Stimulated activated effector memory CD8-positive, alpha-beta T cell treated with anti-CD3 and anti-CD28 coated beads, Interleukin-12 subunit alpha, Interleukin-12 subunit beta, amount 100 ng/mL, for 72 hours (primary cell): ENCODE measurements at places on chromosomes 12 and 14.

DNA sequence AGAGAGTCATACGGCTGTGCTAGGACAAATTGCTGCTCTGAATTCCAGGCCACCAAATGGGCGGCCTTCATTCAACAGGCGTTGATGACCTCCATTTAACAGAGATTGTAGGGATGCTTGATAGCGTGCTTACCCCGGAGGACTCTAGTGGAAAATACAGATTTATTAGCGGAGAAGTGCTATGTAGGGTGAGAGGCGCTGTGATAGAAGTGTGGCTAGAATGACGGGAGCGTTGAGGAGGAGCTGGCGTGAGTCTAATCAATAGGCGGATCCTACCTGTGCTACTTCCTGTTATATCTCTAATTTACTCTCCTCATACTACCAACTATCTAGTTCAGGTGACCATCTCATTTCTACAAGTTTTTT lies 668 bp downstream of the MRPS35 start:
- DNase-seq = no peak

DNA sequence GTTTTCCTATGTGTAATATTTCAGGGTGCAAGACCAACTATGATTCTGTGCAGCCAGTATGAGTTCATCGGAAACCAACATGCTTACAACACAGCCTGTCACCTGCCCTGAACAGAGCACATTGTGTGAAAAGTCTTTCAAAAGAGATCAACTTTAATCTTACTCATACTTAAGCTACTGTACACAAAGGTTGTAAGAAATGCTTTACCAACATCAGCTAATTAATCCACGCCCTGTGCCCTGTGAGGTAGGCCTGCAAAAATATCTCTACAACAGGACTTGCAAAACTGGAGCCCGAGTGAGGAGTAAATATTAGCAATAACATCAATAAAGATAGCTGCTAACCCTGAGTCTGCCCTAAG lies 15.1 kb downstream of the APPL2 start:
- no peak for DNase-seq

- DNase-seq = no peak
Observed at GRCh38 chr12:10571141-10571540, 42.3 kb downstream of the MAGOHB start.

GRCh38 chr12:53989227-53990113 lies 4.5 kb downstream of the HOXC10 start:
- no peak for DNase-seq

DNA sequence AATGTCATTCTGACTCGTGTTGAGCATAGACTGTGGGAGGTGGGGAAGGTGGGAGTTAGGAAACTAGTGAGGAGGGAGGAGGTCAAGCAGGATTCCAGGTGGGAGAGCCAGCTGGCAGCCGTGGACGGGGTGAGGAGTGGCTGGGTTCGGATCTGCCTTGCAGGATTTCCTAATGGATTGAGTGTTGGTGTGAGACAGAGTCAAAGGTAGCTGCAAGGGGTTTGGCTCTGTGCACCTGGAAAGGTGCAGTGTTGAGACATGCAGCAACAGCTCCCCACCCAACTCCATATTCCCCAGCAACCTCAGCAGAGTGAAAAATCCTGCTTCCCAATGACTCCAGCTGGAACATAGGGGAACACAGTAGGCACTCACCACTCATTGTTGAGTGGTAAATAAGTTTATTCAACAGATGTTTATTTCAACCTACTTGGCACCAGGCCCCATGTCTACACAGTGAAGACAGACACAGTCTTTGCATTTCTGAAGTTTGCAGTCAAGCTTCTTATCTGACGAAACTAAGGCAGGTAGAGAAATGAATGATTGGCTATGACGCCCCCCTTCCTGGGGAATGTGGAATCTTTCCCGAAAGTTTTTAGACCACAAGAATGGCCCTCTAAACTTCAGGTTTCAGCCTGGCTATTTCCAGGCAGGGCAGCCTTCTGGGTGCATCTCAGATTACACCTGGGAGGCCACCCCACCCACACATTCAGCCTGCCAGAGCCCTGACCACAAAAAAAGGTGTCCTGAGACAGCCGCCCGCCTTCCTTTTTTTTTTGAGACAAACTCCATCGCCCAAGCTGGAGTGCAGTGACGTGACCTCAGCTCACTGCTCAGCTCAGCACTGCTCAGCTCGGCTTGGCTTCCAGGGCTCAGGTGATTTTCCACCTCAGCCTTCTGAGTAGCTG lies 37.9 kb upstream of the PLEKHG6 start:
- no peak for DNase-seq

- no peak for DNase-seq
Observed at GRCh38 chr12:1199700-1200099, 208.7 kb downstream of the ERC1 start.

GRCh38 chr12:132389026-132389425 lies 59.6 kb upstream of the GALNT9 start:
- no peak for DNase-seq

- no peak for DNase-seq
Observed at GRCh38 chr14:24053548-24054323, 1.9 kb downstream of the CARMIL3 start.

DNA sequence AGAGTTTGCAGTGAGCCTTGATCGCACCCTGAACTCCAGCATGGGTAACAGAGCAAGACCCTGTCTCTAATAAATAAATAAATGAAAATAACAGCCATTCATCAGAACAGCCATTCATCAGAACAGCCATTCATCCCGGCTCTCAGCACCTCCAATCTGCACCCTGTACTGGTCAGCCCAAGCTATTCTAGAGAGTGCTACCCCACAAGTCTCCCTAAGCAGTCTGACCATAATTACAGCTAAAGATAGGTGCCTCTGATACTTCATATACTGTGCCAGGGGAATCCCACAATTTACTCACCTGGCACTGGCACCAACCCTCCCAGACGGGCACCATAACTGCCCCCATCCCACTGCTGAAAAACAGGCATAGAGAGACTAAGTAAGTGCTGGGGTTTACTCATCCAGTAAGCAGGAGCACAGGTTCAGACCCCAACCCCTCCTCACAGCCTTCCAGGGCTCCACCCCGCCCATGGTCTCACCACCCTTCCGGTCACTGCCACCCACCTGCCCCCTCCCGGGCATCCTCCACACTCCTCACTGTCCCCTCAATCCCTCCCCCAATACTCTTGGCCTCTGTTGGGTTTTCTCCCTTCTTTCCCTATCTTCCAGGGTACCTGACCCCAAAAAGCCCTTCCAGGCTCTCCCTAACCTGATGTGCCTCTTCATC lies 15.2 kb upstream of the EIF5 start:
- DNase-seq = no peak

DNA sequence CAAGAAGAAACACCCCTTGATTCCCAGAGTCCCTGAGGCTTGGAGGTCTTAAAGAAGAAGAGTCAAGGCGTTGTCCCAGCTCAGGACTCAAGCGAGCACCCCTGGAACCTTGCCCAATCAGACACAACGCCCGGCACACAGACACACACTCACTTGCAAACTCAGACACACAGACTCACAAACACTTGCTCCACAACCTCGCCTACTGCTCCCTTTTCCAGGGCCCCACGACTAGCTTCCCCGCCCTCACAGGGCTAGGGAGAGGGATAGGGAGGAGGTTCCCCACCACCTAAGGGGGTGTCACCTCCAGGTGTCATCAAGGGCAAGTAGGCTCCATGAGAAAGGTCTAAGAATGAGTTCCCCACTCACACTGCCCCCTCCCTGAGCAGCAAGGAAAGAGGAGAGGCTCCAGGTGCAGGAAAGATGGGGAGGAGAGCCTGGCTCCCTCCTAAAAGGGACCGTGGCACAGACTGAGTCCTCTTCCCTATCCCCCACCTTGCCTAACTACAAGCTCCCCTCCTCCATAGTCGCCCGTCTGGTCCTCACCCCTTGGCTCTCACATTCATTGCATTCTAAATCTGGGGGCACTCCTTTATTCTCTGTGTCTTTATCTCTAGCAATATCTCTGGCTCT lies 717 bp downstream of the WNT10B start:
- DNase-seq = no peak

GRCh38 chr12:78004249-78005093 lies 173.8 kb downstream of the NAV3 start:
- DNase-seq = no peak

DNA sequence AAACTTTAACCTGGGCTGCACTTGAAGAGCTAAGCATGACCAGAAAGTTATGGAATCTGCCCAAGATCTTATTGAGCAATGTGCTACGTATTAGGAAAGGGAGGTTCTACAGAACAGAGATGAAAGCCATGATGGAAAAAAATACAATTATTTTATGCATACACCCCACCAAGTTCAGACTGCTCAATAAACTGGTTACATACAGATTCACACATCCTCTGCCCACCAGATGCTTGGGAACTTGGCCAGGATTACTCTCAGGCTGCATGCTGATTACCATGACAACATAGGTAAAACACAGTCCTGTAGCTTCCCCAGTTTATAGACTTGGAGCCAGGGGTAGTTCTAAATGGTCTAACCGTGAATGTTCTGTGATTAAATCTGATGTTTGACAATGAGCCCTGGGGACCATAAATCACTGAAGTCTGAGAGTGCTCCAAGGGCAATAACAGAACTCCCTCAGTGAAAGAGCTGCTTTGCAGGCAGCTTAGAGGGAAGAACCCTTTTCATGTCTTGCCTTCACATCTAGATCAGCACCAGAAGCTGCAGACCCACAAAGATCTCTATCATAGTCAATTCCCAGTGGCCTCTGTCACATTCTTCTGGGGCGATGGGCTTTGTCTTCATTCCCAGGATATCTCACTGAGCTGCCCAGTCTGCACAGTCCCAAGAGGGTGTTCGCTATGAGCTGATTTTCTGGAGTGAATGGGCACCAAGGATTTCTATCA lies 232.2 kb downstream of the EMP1 start:
- DNase-seq = no peak

DNA sequence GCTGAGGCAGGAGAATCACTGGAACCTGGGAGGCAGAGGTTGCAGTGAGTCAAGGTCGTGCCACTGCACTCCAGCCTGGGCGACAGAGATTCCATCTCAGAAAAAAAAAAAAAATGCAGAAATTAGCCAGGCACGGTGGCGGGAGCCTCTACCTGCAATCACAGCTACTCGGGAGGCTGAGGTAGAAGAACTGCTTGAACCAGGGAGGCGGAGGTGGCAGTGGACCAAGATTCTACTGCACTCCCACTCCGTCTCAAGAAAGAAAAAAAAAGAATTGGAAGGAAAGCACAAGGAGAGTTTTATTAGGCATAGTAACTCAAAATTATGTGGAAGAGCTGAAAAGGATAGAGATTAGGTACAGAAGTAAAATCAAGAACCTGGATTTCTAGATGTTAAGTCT lies 20.8 kb upstream of the AMHR2 start:
- DNase-seq = no peak

DNA sequence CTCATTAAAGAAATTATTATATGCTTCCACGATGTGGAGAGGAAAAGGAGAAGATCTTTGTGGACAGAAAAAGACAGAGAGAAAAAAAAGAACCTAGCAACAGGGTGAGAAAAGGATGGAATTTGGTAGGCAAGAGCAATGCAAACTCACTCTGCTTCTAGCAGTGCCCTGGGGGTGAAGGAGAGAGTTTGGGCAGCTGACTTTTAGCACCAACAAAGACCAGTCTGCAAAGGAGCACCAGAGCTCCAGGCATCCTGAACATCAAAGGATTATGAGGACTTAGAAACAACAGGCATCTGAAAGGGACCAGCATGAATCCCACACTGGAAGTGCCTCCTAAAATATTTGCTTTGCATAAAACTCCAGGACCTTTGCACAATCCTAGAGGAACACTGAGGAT lies 32.8 kb upstream of the RERG start:
- no peak for DNase-seq

- no peak for DNase-seq
Observed at GRCh38 chr12:100101000-100101399, 41.7 kb downstream of the BLTP3B start.

DNA sequence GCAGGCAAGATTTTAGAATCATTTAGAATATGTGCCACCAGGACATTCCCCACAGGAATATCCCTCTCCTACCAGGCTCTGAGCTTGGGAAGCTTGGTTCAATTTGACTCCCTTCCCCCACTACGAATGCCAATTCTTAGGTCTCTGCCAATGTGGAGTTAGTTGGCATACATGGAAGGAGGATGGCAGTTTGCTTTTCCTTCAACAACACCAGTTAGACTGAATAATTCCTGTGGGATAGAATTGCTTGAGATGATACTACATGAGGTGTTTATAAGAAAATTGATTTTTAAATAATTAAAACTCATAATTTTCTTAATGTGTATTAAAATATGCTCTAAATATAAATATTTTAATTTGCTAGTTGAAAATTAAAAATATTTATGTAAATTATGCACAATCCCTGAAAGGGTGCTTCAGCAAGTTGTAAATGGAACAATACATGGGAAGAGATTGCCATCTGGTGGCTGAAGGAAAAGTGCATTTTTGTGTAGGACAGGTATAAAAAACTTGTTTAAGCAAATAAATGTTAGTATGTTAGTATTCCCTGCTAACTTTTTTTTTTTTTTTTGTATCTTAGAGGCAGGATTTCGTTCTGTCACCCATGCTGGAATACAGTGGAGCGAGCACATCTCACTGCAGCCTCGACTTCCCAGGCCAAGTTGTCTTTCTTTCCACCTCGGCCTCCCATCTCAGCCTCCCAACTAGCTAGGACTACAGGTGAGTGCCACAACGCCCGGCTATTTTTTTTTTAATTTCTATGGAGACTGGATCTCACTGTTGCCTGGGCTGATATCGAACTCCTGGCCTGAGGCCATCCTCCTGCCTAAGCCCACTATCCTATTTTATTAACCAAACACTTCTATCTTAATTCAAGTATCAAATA lies 25.8 kb upstream of the STRAP start:
- DNase-seq = no peak

DNA sequence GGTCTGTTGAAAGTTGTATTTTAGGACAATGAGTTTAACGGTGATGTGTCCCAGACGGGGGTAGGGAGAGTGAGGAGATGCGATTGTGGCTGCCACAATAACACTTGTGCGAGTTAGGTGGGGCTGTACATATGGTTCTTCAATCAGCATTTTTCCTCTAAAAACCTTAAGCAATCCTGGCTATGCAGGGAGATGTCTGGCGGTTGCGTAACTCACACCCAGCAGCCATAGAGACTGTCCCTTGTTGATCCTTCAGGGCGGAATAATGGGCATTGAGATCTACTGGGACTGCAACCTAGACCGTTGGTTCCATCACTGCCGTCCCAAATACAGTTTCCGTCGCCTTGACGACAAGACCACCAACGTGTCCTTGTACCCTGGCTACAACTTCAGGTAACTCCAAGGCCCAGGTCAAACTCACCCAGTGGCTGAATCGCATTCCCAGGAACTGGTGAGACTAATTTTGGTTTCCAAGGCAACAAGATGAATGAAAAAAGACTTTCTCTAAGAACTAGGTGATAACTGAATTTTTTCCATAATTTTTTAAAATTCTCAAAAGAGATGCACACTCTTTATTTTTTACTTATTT lies 34.6 kb downstream of the P2RX7 start:
- DNase-seq = no peak

DNA sequence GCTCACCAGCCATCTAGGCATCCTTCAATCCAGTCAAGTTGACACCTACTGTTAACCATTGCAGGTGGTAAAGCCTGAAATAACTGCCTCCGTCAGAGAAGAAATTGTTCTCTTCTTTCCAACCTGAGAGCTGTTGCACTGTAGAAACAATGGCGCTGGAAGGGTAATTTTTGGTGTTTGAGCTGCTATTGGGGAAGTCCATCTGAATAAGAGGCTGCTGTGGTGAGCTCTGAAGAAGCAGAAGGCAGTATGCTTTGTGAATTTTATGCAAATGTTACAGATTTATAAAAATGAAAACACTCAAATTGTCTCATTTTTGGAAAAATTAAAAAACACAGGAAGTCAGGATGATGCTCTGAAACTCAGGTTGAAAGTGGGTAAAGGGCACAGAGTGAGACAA lies 60.2 kb downstream of the SNAPC1 start:
- no peak for DNase-seq

GRCh38 chr12:70605976-70606375 lies 31.3 kb downstream of the PTPRB start:
- DNase-seq = no peak
